ENCODE measurements at places on chromosomes 13 and 19.

DNA sequence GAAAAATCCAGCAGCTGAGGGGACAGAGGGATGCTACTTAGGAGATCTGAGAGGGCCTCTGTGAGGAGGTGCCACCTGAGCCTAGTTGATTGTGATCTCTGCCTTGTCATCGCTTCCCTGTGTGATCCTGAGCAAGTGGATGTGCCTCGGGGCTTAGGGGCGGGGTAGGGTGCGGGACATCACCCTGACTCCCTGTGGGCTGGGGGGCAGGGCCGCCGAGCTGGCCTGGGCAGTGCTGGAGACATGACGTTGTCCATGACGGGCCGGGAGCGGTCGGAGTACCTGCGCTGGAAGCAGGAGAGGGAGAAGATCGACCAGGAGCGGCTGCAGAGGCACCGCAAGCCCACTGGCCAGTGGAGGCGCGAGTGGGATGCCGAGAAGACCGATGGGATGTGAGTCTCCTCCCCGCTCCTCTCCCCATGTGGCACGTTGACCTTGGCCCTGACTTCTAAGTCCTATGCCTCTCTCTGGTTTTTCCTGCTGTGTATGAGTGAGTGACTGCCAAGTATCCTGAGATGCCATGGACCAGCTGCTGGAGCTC is 8.2 kb upstream of the INAFM1 start:
- DNase-seq = no peak

- no peak for DNase-seq
Measured at GRCh38 chr19:15303105-15303780, 29.1 kb downstream of the BRD4 start.

- DNase-seq = no peak
Measured at GRCh38 chr13:84658491-84659358, 776.5 kb upstream of the SLITRK1 start.

DNA sequence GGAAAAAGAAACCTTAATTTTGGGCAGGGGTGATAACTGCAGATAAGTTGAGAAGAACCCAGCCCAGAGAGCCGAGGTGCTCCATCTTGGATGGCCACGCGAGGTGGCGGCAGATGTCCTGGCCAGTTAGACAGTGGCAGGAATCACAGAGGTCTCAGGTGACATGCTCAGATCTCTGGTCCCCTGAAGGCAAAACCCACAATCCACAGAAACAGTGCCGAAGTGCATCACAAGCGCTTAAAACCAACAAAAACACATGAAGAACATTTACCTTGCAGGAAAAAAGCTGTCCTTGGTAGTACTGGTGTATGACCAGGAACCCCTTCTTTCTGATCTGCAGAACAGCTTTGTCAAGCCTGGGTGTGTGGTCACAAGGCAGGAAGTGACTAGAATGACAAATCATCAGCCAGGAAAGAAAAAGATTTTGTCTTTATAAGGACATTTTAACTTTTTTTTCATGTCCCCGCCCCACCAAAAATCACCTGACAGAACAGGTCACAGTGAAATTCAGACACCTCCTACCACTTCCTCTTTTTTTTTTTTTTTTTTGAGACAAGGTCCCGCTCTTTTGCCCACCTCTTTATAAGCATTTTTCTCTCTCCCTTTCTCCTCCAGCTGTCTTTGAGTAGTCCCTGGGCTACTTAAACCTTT is at the start of gene LCP1:
Gene LCP1, minus strand, starts transcription at position 338 of the 651 bp plus-strand sequence. CDS start 22,515 bp downstream, outside the sequence.
- peak; percentile 91 for DNase-seq

- DNase-seq = no peak
Measured at GRCh38 chr13:20921572-20921971, 19.0 kb upstream of the XPO4 start.

GRCh38 chr13:28353679-28354078 is 141.2 kb downstream of the FLT1 start:
- no peak for DNase-seq

GRCh38 chr13:102679449-102680132 is 15.3 kb downstream of the METTL21C start:
- no peak for DNase-seq

GRCh38 chr13:32199168-32199567 is 116.0 kb downstream of the ZAR1L start:
- DNase-seq = no peak
